ENCODE measurements at places on chromosomes 1 and 21.

GRCh38 chr1:44407430-44408211 is 2.6 kb downstream of the RNF220 start:
- no peak for DNase-seq

- no peak for DNase-seq
Observed at GRCh38 chr1:242544071-242544470, 19.6 kb upstream of the PLD5 start.

DNA sequence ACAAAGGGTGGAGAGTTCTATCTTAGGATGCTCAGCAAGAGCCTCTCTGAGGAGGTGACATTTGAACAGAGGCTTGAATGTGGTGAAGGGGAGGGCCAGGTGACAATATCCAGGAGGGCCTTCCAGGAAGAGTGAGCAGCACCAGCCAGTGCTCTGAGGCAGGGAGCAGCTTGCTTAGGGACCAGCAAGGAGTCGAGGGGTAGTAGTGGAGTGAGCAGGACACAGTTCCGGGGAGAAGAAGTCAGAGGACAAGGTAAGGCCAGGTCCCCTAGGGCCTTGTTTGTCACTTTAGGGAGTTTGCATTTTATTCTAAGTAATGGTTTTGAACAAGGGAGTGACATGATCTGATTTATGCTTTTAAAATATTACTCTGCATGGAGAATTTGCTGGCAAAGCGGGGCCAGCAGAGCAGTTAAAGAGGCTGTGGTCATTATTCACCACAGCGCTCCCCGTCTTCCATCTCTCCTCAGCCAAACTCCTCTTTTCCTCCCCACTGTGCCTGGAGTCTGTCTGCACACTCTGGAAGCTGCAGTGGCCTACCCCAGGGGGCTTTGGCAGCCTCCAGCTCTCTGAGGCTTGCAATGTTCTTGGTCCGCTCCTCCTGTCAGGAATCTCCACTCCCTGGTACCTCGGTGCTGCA is 17.0 kb upstream of the CSF1 start:
- no peak for DNase-seq

GRCh38 chr1:113765306-113766230 is 6.3 kb upstream of the PHTF1 start:
- DNase-seq, result no peak

DNA sequence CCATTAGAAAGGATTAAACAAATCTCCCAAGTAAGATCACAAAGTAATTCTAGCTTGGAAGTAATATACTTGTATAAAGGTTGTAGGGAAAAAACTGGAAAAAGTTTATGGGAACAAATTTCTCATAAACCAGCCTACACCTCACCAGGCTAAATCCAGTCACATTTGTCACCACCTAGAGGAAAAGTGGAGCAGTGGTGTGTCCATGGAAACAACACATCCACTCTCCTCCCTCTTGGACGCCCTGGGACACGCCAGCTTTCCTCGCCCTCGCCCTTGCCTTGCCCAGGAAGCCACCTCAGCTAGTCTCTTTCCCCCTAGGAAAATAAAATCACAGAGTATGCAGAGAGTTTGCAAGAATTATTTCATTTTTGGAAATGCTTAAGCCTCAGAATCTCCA is 2.2 kb downstream of the PALMD start:
- DNase-seq, result no peak

DNA sequence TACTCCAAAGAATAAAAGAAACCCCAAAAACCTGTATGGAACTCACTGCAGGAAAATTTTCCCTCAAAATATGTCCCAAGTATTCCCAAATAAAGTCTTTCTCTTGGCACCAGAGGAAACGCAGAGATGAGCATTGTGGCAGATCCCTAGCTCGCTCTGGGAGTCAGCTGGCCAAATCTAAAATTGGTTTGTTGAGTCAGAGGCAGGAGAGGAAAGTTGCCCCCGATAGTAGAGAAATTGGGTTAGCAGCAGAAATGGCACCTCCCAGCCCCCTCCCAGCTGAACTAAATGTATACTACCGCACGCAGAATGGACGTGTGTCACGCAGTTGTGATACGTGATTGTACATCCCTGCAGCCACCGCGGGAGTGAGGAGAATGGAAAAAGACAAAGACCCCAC is 39.9 kb upstream of the TARBP1 start:
- DNase-seq, result no peak

- DNase-seq, result no peak
Observed at GRCh38 chr1:159786966-159787365, 6.2 kb downstream of the DUSP23 start.

DNA sequence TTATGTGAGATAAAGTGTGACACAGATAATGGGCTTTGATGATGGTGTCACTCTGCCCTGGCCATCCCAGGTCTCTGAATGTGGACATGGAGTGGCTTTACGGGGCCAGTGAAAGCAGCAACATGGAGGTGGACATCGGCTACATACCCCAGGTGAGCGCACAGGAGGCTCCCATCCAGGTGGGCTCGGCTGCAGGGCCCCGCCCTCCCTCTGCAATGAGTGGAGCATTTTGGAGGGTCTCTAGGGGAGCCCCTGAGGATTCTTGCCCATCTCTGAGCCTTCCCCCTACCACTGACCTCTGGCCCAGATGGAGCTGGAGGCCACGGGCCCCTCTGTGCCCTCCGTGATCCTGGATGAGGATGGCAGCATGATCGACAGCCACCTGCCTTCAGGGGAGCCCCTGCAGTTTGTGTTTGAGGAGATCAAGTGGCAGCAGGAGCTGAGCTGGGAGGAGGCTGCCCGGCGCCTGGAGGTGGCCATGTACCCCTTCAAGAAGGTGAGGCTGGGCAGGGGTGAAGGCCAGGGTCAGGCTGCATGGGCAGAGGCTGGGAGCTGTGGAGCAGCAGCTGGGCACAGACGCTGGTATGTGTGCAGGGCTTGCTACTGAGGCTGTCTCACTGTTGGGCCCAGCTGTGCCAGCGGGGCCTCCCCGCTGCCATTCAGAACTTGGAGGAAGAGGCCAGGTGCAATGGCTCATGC is 8.2 kb upstream of the MTFR1L start:
- no peak for DNase-seq

- DNase-seq, result no peak
Observed at GRCh38 chr1:48678710-48679505, 97.8 kb downstream of the BEND5 start.

- DNase-seq, result no peak
Observed at GRCh38 chr1:78447086-78447485, 43.7 kb upstream of the PTGFR start.

DNA sequence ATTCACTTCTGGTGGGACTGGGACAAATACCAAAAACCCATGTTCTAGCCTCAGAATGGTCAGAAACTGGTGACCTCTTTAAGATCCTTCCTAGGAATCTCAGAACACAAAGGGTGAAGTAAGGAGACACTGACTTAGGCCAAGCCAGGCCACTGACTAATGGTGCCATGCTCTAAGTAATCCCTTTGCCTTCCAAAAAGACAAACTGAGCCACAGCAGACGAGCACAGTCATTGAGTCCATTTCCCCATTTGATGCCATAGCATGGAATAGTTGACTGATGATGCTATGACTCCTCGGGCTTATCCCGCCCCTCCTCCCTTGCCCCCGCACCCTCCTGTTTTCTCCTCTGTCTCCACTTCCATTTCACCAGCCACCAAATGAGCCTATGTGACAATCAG is 145.8 kb upstream of the ZNF648 start:
- DNase-seq, result no peak

- no peak for DNase-seq
Observed at GRCh38 chr21:33208534-33208933, 21.2 kb upstream of the IFNAR2 start.

DNA sequence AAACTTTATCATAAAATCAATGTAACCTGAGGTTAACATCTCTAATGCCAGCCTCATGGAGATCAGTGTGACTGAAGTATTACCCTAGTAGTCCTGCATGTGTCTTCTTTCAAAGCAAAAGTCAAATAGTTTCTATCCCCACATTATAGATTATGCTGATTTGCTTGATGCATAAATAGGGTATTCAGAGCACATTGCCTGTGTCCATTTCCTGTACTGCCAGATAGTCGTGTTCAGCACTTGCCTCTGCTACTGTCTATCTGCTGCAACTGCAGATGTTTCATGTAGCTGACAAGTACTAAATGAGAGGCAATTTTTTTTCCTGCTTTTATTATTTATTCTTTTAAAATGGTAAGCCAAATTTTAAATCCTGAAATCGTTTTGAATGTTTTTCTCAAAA is 348.7 kb downstream of the CHRM3 start:
- DNase-seq, result no peak
